ENCODE measurements at places on chromosomes 2 and 18.

GRCh38 chr2:202115479-202115971 lies 42.5 kb downstream of the KIAA2012 start:
- DNase-seq = no peak

DNA sequence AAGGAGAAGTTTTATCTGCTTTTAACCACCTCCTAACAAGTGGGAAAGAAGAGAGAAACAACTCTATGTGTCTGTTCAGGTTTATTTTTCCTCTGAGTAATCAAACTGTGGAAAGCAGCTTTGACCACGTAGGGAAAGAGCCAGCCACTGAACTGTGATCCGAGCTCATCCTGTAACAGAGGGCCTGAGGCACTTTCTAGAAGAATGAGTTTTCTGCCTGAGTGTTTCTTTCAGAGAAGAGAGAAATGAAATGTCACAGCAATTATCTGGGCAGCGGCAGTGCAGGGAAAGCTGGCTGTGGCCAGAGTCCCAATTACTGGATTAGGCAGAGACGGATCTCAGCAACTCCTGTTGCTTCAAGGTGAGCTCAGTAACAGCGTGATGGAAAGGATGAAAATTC lies 151.9 kb downstream of the CD226 start:
- peak; percentile 48 for DNase-seq

DNA sequence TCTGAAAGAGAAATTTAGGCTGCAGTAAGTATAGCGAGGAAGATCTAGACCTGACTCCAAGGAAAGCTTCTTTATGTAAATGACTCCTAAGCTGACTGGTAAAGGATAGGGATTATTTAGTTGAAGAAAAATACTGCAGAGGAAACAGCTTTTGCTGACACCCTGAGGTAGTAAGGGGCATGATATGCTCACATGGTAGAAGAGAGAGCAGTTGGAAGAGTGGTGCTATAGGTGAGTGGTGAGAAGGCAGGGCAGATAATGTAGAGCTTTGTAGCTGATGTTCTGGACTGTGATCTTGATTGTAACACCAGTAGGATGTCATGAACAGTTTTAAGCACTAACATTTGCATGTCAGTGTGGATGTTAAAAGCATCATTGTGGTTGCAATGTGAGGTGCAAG lies 639.1 kb upstream of the SLC39A10 start:
- no peak for DNase-seq

GRCh38 chr2:106537047-106537446 lies 49.9 kb downstream of the CD8B2 start:
- no peak for DNase-seq

GRCh38 chr2:205474741-205475415 lies 207.4 kb upstream of the NRP2 start:
- no peak for DNase-seq

GRCh38 chr18:32771169-32771751 lies 1.6 kb downstream of the KLHL14 start:
- peak; percentile 65 for DNase-seq

GRCh38 chr2:64777841-64778240 lies 124.1 kb upstream of the SERTAD2 start:
- no peak for DNase-seq

DNA sequence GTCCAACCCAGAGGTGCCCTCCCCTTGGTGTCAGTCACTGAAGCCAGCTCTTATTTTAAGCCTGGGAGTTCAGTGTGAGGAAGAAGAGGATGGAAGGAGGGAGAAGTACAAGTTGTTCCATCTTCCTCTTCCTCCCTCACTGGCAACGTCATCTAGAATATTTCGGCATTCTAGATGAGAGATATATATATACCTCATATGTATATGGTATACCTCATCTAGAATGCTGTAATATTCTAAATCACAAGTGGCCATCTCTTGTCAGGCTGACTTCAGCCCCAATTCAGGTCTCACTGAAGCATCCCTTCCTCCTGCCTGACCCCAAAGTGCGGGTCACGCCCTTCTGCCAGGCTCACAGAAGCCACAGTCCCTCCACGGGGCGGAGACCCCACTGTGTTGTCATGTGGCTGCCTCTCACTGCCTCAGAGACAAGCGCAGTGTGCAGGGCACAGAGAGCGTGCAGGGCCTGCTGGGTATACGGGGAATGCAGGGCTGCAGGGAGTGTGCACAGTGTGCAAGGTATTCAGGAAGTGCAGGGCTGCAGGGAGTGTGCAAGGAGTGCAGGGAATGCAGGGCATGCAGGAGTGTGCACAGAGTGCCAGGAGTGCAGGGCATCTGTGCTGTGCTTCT lies 32.8 kb upstream of the B3GNT7 start:
- no peak for DNase-seq

DNA sequence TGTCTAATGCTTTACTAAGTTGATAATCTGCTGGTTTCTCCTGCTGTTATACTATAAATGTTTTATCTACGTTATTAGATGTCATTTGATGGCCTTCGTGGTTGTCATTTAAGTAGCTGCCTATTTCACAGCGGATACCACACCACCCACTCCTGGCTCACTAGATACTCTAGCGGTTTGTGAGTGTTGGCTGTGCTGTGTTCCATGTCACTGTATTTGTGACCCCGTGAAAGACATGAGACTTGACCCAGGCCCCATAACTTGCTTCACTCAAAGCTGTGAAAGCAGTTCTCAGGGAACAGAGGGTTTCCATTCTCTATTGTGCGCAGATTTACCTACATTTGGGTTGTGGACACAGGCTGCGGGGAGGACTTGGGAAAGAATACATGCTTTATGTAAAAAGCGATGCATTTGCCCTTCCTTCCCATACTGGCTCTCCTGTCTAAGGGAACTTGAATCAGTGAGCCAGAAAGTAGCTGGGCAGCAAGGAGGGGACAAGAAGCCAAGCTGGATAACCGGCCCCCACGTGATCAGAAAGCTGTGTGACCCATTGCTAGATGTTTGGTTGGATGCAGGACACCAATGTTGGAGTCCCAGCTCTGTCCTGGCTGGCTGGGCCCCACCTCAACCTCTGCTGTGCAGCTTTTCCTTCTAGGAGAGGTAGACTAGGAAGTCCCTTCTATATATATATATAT lies 52.2 kb downstream of the PLB1 start:
- no peak for DNase-seq

GRCh38 chr2:189024901-189025618 lies 50.9 kb downstream of the COL3A1 start:
- peak; percentile 26 for DNase-seq

DNA sequence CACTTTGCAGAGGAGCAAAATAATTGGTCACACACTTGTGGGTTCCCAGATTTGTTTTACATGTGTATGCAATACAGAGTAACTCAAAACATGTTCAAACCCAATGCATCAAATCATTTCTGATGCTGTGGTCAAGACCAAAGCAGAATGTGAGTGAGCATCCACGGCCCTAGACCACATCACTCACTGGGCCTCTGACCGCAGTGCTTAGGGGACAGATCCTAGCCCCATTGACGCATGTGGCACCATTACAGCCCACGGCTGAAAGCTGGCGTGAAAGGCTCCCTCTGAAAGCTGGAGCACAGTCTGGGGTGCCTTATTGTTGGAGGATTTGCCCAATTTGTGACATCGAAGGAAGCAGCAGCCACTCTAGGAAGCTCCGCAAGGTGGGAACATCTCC lies 498.8 kb upstream of the TCF4 start:
- no peak for DNase-seq

GRCh38 chr2:159613091-159613490 lies 3.3 kb downstream of the BAZ2B start:
- DNase-seq = no peak

- no peak for DNase-seq
These were observed 30.2 kb downstream of the NRP2 start for GRCh38 chr2:205712508-205712907.

- DNase-seq = no peak
These were observed 26.9 kb upstream of the ASAP2 start for GRCh38 chr2:9179572-9180201.

DNA sequence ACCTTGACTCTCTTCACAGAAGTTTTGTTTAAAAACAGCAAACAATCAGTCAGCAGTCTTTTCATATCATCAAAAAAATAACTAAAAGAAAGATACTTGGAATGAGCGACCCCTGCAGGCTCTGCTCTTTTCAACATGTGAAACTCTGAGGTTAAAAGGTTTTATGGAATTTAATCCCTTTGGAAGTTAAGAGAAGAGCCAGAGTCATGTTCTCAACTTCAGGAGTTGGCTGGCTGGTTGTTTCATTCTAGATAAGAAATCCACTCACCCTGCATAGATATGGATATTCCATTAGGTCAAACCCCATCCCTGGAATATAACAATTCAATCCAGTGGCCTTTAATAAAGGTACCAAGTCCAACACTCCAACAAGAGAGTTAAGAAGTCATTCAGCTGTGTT lies 115.6 kb upstream of the RMDN2 start:
- peak; percentile 9 for DNase-seq

DNA sequence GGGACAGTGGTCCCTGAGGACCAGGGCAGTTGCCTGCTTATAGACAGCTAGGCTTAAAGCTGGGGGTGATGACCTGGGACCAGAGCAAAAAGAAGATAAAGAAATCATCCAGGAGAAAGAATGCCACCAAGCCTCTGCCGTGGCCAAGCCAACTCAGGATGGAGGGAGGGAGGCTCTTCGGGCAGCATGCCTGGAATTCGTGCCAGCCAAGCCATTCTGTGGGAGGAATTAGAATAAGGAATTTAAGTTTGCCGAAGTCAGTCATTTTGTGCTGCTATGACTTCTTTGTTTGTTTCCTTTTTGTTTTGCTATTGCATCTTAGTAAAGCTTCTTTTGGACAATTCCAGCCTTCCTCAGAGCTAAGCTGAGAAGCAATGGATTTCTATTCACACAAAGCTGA lies 124.1 kb downstream of the EN1 start:
- no peak for DNase-seq

- no peak for DNase-seq
These were observed 49.1 kb upstream of the DOCK10 start for GRCh38 chr2:225091336-225091735.

DNA sequence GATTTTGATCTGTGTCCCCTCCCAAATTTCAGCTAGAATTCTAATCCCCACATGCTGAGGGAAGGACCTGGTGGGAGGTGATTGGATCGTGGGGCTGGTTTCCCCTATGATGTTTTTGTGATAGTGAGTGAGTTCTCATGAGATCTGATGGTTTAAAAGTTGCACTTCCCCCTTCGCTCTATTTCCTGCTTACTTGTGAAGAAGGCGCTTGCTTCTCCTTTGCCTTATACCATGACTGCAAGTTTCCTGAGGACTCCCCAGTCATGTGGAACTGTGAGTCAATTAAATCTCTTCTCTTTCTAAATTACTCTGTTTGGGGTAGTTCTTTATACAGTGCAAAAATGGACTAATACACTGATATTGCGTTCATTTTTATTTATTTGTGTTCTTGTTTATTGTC lies 636.8 kb upstream of the LINC00305 start:
- DNase-seq = no peak

- peak; percentile 83 for DNase-seq
These were observed 10.9 kb upstream of the CDH20 start for GRCh38 chr18:61322265-61322873.

DNA sequence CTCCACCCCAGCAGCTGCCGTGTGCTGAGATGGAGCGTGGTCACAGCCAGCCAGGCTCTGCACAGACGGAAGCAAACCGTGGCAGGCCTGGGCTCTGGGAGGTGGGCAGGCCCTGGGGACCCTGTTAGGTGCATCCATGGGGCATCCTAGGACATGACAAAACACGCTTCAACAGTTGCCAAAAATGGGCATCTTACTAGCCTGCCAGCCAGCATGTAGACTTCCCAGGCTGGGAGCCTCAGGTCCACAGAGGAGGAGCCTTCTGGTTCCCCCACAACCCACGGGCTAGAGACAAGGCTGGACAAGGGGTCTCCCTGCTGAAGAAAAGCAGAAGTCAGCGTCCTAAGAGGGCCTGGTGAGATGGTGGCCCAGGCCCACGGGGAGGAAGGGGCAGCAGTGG lies 139.5 kb downstream of the HDAC4 start:
- no peak for DNase-seq

DNA sequence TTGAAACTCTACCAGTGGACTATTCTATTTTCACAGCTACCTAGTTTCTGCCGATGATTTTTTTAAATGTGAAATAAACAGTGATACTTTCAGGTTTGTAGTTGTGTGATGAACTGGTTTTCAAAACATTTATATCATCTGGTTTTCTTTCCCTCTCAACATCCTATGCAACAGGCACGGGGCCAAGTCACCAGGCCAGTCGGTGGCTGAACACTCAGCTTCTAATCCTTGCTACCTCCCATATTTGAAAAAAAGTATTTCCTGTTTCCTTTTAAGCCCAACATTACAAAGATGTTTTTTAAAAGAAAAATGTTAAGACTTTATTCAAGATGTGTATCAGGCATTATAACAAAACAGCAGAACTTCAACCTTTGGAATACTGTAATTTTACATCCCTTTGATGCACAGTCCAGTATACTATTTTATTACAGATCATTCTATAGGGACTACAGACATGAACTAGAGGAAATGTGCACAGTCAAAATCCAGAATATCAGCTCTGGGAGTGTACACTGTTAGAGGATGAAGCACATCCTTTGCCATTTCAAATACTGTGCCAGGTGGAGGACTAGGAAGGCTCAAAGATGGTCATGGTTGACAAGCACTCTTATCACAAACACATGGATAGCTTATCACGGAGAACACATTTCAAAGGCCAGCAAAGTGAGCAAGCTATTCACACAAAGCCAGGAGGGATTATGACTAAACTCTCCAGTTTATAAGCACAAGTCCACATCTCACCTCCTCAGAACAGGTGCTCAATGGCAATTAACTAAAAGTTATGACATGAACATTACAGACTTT lies 14.6 kb downstream of the MRPL35 start:
- no peak for DNase-seq

GRCh38 chr2:142865924-142866323 lies 11.5 kb upstream of the KYNU start:
- no peak for DNase-seq

DNA sequence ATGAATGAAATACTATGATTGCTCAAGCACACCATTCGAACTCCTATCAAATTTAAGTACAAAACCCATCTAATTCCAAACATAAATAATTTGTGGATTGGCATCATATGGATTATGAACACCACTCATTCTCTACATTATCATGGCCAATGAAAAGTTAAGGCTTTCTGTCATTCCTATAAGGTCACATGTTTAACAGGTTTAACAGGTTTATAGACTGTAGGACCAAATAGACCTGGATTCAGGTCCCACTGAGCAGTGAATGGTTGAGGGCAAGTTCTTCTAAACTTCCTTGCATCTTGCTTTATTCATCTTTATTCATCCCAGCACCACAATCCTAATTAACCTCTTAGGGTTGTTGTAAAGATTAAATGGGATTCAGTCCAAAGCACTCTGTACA lies 33.4 kb downstream of the FBXO36 start:
- no peak for DNase-seq

DNA sequence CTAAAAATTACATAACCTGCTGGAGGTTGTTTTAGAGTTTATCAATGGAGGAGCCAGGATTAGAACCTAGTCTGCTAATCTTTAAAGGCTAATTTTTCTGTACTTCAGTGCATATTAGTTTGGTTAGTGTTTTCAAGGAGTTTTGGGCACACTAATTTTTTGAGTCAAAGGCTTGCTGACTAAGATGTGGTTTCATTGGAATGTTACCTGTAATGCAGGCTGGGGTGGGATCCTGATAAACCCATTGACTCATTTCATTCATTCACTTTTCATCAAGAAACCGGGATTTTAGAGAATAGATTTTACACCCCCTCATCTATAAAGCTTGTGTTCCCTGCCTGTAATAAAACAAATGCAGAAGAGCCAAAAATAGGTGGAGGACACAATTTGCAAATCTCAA lies 91.9 kb upstream of the IL1R2 start:
- DNase-seq = no peak
